ENCODE measurements at places on chromosomes 7 and 10.

DNA sequence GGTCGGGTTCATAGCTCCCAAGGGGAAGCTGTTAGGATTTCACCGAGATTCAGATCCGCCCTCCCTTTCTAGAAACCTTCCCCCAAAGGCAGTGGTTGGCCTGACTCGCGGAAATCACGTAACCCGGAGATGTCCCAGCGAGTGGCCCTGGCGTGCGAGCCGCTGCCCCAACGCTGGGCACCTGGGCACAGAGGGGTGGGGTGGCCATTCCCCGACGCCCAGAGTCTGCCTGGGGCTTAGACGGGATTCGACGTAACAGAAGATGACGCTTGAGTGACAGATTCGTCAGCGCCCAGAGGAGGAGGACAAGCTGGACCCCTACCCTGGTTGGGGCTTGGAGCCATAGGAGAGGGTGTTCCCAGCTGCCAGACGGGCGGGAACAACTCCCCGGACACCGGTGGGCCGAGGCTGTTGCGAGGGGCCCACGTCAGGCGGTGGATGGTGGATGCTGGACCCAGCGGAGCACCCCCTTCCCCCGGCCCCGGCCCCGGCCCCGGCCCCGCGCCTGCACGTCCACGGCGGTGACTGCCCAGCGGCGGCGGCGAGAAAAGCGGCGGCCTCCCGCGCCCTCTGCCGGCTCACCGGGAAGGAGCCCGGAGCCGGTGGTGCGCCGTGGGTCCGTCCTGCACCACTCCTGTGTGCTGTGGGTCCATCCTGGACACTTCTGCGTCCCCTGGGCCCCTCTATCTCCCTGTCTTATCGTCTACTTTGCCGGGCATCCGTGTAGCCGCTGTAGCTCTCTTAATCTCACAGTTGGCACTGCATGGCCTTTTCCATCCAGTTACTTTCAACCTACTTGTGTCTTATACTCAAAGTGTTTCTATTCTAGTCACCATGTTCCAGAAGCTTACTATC is 35.4 kb upstream of the KNDC1 start:
- DNase-seq = no peak

DNA sequence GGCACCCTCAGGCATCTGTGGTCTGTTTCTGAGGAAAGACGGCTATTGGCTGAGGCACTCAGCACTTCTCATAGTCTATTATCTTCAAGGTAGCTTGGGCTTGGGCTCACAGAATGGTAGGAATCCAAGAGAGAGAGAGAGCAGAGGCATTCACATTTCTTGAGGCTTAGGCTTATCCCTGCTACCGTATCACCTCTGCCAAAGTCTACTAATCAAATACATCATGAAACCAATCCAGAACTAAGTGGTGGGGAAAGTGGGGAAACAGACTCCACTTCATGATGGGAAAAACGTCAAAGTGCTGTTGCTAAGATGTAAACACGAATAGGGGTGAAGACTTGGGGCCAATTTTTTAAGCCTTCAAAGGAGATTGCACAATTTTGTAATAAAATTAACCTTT is 271.1 kb upstream of the SEMA3D start:
- DNase-seq = no peak

DNA sequence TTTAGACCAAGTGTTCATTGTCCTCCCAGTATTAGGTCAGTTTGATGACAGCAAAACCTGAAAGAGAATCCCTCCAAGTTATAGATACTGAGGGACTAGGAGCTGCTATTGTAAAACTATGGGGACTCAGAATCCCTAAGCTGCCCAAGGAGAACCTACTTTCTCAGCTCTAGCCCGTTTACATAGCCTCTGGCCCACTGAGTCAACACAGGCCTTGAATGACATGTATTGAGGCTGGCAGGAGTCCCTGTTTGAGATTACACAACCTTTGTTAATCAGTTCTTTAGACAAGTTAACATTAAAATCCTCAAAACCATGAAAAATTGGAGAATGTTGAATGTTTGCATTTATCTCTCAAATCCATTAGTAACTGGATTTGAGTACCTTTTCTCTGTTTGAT is 1079.0 kb downstream of the KCNMA1 start:
- no peak for DNase-seq

GRCh38 chr7:107967420-107967819 is 35.5 kb downstream of the LAMB1 start:
- DNase-seq = no peak

DNA sequence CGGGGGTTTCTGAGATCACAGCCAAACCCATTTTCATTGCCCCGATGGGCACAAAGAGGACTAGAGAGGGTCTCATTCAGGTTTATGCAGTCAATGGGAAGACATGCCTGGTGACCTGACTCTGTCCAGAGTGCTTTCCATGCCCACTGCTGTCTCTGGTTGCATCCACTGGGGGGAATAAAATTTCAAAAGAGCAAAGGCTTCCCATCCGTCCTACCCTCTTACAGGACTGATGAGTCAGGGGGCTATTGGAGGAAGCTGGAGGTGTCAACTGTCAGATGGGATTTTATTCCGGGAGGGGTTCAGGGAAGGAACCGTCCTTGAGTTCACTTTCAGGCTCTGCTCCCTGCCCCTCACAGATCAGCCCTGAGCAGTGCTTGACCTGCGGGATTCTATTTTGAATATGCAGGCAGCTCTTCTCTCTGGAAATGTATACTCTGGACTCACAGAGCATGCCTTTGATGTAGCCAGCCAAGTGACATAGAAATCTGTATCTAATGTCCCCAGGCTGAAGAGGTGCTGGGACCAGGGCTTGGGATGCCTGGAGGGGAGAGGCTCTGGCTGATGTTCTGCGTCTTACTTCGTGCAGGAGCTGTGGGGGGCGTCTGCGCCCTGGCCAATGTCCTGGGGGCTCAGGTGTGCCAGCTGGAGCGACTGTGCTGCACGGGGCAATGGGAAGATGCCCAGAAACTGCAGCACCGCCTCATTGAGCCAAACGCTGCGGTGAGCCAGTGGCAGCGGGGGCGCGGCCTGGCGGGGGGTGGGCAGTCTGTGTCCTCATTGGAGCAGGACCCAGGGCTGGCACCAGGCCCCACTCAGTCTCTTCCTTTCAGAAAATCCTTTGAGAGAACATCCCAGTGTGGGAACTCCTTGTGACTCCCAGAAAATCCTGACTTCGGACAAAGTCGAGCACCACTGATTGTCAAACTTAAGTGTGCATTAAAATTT is 12.0 kb downstream of the C10orf62 start:
- no peak for DNase-seq

DNA sequence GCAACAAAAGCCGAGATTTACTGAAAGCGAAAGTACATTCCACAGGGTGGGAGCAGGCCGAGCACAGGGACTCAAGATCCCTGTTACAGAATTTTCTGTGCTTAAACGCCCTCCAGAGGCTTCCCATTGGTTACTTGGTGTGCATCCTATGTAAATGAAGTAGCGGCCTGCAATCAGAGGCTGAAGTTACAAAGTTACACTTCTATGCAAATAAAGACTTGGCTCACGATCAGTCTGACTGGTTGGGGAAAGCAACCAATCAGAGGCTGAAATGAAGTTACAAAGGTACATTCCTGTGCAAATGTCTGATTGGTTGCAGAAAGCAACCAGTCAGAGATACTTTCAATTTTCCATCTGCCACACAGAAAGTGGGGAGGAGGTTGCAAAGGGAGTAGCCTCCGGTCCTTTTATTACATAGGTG is 4.1 kb downstream of the ACBD7 start:
- DNase-seq = no peak

DNA sequence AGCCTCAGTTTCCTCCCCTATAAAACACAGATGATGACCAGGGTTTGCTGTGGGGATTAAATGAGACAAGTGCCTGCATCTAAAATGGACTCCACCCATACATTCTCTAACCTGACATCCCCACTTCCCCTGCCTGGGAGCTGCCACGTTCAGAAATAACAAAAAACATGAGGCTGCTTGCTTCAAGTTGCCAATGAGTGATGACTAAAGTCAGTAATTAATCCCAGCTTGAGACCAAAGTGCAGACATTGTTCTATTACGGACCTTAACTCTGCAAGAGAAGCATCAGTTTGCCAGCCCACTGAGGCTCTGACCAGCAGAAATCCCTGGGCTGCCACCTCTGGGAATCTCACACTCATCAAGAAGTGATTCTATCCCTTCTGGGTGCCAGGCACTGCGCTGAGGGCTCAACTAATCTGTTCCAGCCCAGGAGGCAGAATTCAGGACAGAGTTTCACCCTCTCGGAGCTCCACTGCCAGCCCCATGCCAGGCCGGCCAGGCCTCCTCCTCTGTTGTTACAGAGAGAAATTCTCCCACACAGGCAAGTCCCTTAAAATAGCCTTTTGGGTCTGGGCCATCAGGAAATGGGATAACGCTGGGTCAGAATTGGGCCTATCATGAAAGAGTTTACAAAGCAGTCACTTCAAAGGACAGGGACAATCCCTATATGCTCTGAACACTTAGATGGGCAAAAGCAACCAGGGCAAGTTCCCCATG is 11.4 kb downstream of the SH3PXD2A start:
- DNase-seq = no peak

GRCh38 chr10:105359708-105360107 is 718.6 kb downstream of the SORCS3 start:
- DNase-seq = no peak

GRCh38 chr10:84424731-84425167 is 96.4 kb downstream of the CCSER2 start:
- DNase-seq = peak; percentile 10

GRCh38 chr7:47188653-47189315 is 393.1 kb downstream of the TNS3 start:
- DNase-seq = no peak

GRCh38 chr7:25427721-25428120 is 199.4 kb upstream of the NPVF start:
- no peak for DNase-seq

- no peak for DNase-seq
Observed at GRCh38 chr10:68106656-68107055, 2.6 kb upstream of the MYPN start.

DNA sequence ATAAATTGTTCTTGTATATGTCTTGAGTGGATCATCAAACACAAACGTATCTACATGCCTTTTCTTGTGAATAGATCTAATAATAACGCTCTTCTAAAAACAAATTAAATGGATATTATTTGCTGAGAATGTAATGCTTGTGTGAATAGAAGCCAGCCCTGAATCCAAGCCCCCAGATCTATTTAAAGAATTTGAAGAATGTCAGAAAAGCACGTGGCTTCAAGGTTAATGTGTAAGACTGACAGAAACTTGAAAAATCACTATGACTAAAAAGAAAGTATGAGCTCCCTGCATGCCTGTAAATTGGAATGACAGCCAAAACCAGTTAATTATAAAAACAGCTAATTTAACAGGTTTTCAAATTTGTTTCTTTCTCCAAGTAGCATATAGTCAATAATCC is 43.2 kb upstream of the ATRNL1 start:
- no peak for DNase-seq

DNA sequence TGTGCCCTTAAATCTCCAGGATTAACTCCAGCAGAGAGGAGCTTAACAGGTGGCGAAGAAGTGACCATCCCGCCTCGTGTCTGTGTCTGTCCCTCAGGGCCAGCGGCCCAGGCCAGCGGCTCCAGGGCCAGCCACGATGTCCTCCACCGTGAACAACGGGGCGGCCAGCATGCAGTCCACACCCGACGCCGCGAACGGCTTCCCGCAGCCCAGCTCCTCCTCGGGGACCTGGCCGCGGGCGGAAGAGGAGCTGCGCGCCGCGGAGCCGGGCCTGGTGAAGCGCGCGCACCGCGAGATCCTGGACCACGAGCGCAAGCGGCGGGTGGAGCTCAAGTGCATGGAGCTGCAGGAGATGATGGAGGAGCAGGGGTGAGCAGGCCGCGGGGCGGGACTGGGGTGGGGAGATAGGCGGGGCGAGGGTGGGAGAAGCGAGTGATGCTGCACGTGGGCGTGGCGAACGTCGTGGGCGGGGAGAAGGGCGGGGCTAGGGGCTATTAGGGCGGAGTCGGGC is 33.3 kb downstream of the SRRM3 start:
- peak; percentile 85 for DNase-seq

DNA sequence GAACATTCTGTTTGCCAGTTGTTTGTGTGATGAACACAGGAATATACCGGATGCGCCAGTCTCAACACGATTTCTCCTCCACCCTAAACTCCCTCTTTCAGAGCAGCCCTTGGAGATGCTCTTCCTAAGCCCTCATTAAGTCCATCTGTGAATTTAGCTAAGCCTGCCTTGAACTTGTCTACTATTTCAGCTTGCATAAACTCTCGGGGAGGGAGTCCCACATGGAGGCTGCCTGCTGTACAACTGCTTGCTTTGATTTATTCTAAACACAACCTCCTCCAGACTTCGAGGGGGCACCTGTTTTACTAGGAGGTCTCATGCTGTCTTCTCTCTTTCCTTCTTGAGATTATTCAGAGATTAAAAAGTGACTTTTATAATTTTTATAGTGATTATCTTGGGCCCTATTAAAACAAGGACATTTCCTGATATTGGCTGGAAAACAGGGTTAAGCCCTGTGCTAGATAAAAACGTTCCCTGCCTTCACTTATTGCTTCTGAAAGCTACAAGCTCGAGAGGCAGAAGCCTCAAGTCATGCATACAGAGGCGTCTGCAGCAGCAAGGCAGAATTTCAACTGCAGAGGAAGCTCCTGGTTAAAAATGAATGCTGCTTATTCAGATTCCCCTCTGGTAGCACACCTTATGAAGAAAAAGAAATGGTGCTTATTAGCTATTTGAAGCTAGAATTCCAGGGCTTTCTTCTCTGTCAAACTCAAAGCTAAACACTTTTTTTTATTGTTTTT is 174.3 kb downstream of the FANK1 start:
- no peak for DNase-seq

GRCh38 chr7:2117646-2118045 is 115.1 kb downstream of the MAD1L1 start:
- DNase-seq = no peak

GRCh38 chr10:5896208-5897052 is 6.4 kb downstream of the FBH1 start:
- DNase-seq = no peak

DNA sequence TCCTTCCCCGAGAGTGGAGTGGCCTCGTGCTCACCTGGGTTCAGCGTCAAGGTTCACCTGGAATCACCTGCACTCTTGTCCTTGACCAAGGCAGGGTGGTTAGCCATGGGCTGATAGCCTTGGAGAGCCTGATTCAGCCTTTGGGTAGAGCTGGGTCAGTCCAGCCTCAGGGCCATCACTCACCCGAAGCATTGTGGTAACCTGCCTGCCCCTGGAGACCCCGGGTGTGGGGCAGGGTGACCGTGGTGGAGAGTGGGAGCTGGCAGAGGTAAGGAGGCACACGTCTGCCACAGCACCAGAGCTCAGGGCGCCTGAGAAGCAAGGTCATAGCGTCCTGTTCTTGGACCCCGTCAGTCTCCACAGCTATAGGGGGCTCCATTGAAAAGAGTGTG is 27.8 kb upstream of the WDFY4 start:
- no peak for DNase-seq

All from stimulated activated CD4-positive, alpha-beta T cell treated with anti-CD3 and anti-CD28 coated beads, Interleukin-1b, Interleukin-23, amount 100 ng/mL, for 48 hours (primary cell).